Stimulated activated CD8-positive, alpha-beta memory T cell treated with anti-CD3 and anti-CD28 coated beads, Interleukin-2, amount 100 ng/mL, for 1 hour (primary cell): ENCODE measurements at places on chromosomes 3 and 15.

- no peak for DNase-seq
These were observed 160.5 kb downstream of the GREM1 start for GRCh38 chr15:32878342-32878741.

DNA sequence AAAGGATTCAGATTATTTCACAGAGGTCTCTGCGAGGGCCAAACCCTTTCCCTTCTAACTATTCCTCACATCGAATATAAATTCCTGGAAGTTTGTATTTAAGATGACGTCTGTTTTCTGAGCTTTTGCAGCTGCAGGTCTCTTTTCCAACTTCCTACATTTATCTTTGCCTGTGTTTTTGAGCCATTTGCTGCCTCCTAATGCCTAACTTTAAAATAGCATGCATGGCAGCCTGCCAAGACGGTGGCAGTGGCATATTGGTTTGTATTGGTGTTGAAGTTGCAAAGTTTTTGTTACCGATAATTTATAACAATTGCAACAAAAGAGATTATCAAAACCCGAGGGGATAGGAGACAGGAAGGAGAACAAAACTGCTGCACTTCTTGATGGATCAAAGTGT, 187.1 kb upstream of the DNAJC19 start:
- no peak for DNase-seq

- DNase-seq, result no peak
These were observed 95.9 kb downstream of the LIPC start for GRCh38 chr15:58527573-58528187.

DNA sequence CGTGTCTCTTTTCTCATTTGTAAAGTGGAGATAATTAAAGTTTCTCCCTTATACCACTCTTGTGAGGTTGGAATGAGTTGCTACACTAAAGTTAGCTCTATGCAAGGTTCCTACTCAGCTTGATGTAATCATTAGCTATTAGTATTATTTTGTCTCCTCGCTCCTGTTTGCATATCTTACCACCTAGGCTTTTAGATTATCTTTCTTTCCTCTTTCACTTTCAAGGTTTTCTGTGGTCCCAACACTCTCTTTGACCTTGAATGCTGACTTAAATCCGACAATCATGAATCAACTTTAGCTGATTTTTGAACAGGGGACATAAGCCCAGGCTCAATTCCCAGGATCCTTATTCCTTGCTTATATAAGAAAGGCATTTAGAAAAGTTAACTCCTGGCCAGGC, 769.7 kb upstream of the GRM7 start:
- no peak for DNase-seq

GRCh38 chr3:191543018-191543417, 82.1 kb downstream of the PYDC2 start:
- no peak for DNase-seq
